ENCODE measurements at places on chromosomes 4 and X.

- no peak for DNase-seq
Measured at GRCh38 chr4:38499101-38499500, 164.9 kb upstream of the KLF3 start.

DNA sequence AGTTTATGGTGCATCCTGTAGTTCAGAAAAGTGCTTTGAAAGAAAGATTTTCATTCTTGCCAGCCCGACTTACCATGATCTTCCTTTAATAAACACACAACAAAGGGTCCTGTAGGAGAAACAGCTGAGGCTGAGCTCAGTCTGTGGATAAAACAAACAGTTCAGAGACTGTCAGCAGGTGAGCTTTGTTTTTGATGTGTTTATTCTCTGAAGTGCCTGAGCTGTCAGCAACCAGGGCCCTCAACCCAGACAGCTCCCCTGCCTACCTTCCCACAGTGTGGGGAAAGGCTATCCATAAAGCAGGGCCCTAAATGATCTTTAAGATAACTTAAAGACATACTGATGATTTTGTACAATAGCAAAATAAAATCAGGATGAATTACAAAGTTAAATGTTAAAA, 459.2 kb upstream of the GALNT7 start:
- no peak for DNase-seq

- DNase-seq = no peak
Measured at GRCh38 chr4:137370679-137371078, 161.6 kb downstream of the PCDH18 start.

- DNase-seq = no peak
Measured at GRCh38 chrX:20432048-20432447, 165.3 kb upstream of the RPS6KA3 start.

Measured in activated CD8-positive, alpha-beta memory T cell treated with anti-CD3 and anti-CD28 coated beads for 24 hours (primary cell).